ENCODE measurements at places on chromosomes 11 and 22.

DNA sequence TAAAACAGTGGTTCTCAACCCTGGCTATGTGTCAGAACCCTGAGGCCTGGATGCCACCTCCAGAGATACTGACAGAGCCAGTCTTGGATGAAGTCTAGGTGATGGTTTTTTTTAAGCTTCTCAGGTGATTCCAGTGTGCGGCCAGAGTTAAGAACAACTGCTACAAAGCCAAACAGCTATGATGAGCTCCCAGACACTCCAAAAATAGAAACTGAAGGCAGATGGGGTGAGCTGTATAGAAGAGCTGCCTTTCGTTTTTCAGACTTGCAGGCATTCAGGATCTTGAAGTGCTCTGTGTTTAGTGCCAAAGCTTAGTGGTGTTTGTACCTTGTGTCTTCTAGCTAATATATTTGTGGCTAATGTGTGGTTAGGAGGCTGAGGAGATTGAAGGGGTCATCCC lies 14.2 kb downstream of the SCUBE2 start:
- DNase-seq = no peak

GRCh38 chr11:67254798-67255197 lies 11.5 kb upstream of the GRK2 start:
- no peak for DNase-seq

DNA sequence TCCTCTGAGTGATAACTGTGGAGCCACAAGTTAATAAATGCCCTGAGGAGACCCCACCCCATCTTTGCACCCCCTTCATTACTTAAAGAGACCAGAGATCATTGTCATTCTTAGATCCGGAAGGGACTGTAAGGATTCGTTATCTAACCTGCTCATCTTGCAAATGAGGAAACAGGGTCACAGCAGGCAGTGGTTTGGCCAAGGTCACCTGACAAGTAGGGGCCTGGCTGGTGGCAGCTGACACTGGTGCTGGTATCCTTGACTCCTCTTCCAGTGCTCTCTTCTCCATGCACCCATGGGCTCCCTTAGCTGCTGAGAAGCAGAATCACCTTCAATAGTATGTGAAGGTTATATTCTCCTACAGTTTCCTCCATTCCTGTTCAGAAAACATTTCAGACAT lies 151.6 kb downstream of the GRIK4 start:
- no peak for DNase-seq

GRCh38 chr11:73152861-73153483 lies 10.9 kb upstream of the FCHSD2 start:
- no peak for DNase-seq

DNA sequence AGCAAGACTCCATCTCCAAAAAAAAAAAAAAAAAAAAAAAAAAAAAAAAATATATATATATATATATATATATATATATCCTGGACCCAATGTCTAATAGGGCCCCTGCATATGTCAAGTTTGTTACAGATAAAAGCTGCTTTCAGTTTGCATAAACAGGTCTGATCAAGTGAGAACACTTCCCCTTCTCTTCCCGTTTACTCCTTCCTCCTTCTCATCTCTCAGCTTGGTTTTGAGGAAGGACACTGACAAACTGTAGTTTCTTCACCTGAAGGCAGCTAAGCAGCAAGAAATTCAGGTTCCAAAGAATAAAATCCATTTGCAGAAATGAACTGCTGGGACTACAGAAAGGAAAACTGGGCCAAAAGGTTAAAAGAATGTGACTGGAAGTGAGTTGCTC lies 11.7 kb downstream of the THOC5 start:
- DNase-seq = no peak

GRCh38 chr11:123083623-123084029 lies 21.7 kb upstream of the HSPA8 start:
- peak; percentile 88 for DNase-seq

DNA sequence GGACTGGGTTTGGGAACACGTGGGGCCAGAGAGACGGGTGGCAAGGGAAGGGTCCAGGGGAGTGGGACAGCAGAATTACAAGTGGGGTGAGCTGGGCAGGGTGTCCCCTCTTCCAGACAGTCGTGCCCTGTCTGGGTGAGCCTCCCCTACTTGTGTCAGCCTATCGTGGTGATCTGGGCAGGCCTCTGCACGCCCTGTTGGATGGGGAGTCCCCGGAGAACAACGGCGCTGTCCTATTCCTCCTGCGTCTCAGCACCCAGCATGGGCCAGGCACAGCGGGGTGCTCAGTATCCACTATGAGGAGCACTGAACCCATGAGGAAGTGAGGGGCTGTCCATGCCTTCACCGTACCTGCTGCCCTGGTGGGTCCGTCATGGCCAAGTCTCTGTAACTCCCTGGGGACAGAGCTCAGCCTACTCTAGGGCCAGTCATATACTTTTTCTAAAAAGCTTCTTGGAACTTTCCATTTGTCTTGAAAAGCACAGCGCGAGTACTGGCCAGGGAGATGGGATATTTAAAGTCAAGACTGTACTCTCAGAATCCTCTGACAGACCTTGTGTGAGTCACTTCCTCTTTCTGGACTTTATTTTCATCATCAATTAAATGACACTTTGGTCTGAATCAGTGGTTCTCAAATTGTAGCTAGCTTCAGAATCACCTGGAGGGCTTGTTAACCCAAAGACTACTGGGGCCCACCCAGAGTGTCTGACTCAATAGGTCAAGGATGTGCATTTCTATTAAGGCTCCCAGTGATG lies 81.7 kb upstream of the NECTIN1 start:
- DNase-seq = no peak

DNA sequence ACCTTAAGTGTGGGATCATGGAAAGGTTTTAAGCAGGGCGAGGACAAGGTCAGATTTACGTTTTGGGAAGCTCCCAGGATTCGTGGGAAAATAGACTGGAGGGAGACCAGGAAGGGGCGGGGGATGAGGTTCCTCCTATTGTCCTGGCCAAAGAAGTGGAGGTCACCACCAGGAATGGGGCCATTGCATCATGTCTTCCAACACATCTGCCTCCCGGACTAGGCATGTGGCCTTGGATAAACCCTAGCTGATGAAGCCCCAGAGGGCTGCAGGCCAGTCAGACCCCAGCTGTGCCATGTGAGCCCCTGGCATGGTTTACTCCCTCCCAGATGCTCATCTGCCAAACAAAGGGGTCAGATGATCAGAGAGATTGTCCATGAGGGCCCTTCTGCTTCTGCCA lies 11.5 kb upstream of the YWHAH start:
- DNase-seq = no peak

GRCh38 chr22:48144318-48144717 lies 1381.9 kb downstream of the TBC1D22A start:
- DNase-seq = no peak

GRCh38 chr11:78354408-78355308 lies 63.0 kb downstream of the GAB2 start:
- DNase-seq = no peak

- DNase-seq = no peak
Measured at GRCh38 chr11:35978183-35978582, 34.3 kb downstream of the LDLRAD3 start.

DNA sequence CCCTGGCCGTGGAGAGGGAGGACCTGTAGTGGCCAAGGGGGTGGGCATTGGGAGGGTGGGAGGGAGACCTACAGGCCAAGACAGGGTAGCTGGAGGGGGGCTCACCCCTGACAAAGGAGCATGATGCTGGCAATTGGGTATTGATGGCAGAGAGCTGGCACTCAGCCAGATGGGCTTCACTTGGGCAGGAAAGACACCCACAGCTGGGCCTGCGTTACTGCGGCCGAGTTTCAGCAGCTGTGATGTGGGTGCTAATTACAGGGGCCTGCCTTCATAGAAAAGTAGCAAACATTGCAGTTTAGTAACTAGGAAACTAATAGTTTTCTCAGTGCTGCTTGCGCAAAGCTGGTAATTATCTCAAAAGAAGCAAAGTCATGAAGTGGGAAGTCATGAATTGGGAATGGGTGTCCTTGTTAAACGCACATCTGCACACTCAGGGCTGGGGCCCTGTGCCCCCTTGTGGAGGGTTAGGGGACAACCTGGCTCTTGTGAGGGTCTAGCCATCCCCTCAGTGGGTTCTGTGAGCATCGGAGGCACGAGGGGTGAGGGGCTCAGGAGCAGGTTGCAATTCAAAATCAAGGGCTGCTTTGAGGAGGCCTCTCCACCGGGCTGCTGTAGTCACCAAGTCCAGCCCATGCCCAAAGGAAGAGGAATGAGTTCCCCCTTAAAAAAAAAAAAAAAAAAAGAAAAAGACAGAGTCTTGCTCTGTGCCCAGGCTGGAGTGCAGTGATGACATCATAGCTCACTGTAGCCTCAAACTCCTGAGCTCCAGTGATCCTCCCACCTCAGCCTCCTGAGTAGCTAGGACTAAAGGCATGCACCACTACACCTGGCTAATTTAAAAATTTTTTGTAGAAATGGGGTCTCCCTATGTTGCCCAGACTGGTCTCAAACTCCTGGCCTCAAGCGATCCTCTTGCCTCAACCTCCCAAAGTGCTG lies 24.4 kb upstream of the TXNRD2 start:
- no peak for DNase-seq

DNA sequence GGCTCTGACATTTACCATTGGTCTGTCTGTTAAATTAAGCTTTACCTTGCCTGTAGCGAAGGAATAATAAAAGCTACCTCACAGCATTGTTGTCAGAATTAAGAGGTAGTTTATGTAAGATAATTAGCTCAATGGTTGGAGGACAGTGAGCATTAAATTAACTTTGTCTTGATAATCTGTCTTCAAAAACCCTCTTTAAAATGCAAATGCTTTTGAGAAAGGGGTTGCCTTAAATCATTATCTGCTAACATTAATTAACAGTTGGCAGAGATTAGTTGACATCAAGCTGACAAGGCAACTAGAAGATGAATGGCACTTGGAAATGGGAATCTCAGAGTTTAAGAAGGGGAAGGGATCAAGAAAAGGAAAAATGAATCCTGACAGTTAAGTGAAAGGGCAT lies 761.1 kb upstream of the ARHGAP42 start:
- no peak for DNase-seq

GRCh38 chr11:83726316-83726715 lies 440.1 kb upstream of the CCDC90B start:
- no peak for DNase-seq

GRCh38 chr22:36619797-36620399 lies 83.7 kb downstream of the CACNG2 start:
- no peak for DNase-seq

DNA sequence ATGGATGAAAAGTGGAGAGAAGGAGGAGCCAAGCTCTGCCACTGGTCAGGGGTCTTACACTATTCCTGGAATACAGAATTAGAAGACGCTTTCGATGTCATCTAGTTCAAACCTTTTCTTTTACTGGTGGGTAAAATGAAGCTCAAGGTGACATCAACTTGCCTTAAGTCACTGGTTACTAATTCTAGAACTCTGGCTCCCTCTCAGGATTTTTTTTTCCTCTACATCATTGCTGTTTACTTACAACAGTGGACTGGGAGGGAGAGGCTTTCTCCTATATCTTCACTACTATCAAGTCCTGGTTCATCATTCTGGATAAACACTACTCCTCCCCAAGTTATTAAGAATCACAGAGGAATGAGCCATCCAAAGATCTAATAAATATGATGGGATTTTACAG lies 82.9 kb downstream of the ETS1 start:
- DNase-seq = no peak

- DNase-seq = no peak
Measured at GRCh38 chr11:44364596-44364995, 54.7 kb upstream of the ALX4 start.

GRCh38 chr22:17155941-17156340 lies 3.1 kb downstream of the HDHD5 start:
- no peak for DNase-seq

- no peak for DNase-seq
Measured at GRCh38 chr11:84437071-84437980, 1151.2 kb upstream of the CCDC90B start.

GRCh38 chr11:71285111-71285510 lies 32.7 kb upstream of the SHANK2 start:
- no peak for DNase-seq

- peak; percentile 63 for DNase-seq
Measured at GRCh38 chr11:126790550-126791081, 210.0 kb downstream of the KIRREL3 start.

GRCh38 chr22:45878051-45878781 lies 98.7 kb downstream of the WNT7B start:
- DNase-seq = no peak

DNA sequence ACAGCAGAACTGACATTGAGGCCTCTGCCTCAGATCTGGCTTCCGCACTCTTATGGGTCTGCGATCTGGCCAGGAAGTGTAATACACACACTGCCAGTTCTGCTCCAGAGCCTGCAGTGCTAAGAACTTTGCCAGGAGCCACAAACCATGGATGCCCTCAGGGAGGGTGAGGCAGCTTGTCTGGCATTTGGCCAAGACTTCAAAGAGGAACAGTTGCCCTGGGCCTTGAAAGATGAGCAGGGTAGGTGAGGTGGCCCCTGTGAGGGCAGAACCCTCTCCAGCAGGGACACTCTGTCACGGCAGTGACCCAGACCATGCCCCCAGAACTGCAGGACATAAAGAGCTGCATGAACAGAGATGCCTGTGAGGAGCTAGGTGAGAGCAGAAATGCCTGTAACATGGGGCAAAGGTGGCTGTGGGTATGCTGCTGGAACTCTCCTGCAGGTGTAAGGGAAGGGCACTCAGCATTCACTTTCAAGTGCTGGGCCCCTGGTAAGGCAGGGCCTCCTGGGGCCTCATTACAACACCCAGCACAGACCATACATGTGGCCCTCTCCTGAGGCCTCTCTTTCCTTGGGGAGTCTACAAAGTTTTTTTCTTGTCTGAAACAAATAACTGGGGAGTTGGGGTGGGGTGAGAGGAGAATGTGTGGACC lies 47.3 kb downstream of the NEU3 start:
- DNase-seq = no peak

DNA sequence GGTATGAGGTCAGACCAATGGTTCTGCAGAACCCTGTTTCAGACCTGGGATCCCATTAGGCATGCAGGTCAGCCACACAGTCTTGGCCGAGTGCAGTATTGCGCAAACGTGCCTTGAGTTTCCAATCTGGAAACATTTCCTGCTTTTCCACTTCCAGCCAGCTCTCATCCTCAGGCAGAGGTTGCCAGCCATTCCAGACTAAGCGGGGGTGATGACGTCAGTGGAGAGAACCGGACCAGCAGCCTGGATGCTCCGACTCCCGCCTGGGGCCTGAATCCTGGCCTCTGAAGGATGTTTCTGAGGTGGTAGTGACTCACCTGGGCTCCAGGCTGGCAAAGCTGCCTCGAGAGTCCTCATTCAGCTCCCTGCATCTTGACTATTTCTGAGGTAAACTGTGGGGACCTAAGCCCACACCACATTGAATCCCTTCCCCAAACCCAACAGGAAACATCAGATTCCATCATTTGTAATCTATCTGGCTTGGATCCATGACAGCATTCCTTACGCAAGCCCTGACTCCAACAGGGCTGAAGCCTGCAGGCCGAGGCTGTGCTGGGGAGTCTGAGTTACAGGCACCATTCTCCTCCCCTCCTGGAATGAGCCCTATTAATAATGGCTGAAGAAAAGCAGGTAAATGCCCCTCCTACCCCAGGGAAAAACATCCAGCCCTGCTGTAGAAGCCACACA lies 83.0 kb downstream of the ABTB2 start:
- DNase-seq = peak; percentile 96

- DNase-seq = no peak
Measured at GRCh38 chr11:134289789-134290188, 13.6 kb downstream of the GLB1L3 start.

All from A549 (cell line).